Activated T-helper 17 cell treated with anti-CD3 and anti-CD28 coated beads, Interleukin-2, amount 50 U/mL, for 72 hours (primary cell): ENCODE measurements at places on chromosomes 6 and 20. TPM values are rescaled to one million over a fixed set of nuclear protein-coding genes. Genes with fewer than 3 reads are reported as not detected.
A peak's percentile ranks its signal among the peaks of the same experiment; 100 is the strongest.

GRCh38 chr20:23296841-23297701 lies 53.5 kb upstream of the NXT1 start:
- no peaks in the 10 kb centered on the region for H3K4me1 ChIP-seq
- no peak overlapping the region for H3K4me3 ChIP-seq
- ATAC-seq = no peak
- H3K27ac ChIP-seq = no peak overlapping the region

DNA sequence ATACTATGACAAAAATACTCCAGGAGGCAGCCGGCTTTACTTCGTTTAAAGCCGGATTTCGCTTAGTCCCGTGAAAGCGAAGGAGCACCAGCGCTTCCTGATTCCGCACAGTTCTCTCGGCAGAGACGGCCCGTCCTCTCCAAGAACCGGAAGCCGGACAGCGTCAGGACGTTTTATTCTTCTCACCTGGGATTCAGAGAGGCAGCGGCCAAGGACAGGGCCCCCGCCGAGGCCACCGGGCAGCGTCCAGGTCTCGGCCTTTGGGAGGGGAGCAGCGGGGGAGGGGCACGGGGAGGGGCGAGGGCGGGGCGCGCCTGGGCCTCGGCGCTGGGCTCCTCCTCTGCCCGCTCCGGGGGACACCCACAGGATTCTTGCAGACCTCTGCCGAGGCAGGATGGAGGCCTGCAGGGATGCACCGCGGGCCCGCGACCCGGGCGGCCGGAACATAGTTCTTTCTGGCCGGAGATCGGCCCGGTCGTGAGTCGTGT lies 2.8 kb upstream of the DIDO1 start:
- H3K4me1 ChIP-seq = peaks cover 27% of the 10 kb centered on the region
- ATAC-seq = peak; percentile 67
- peak overlapping the region; percentile 74 for H3K27ac ChIP-seq
- H3K36me3 ChIP-seq = peaks cover 37% of the 10 kb centered on the region
- peak overlapping the region; percentile 73 for H3K4me3 ChIP-seq

The TSHZ2 gene
- 29.8 TPM for total RNA-seq

The MMP24 gene
- total RNA-seq = not detected

The ROMO1 gene
- total RNA-seq = 93.0 TPM

The IL17F gene
- 295 TPM for total RNA-seq
